Stimulated activated CD4-positive, alpha-beta T cell treated with anti-CD3 and anti-CD28 coated beads, Interleukin-4, amount 100 ng/mL, for 1 hour (primary cell): ENCODE measurements at places on chromosomes 2 and 18.

DNA sequence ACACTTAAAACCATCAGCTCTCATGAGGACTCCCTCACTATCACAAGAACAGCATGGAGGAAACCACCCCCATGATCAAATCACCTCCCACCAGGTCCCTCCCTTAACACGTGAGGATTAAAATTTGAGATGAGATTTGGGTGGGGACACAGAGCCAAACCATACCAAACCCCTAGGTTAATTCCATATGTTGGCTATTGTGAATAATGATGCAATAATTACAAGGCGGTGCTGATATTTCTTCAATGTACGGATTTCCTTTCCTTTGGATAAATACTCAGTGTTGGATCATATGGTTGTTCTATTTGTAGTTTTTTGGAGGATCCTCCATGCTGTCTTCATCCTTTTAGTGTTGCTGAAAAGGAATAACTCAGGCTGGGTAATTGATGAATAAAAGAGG, 652.1 kb upstream of the PKDCC start:
- DNase-seq = no peak

DNA sequence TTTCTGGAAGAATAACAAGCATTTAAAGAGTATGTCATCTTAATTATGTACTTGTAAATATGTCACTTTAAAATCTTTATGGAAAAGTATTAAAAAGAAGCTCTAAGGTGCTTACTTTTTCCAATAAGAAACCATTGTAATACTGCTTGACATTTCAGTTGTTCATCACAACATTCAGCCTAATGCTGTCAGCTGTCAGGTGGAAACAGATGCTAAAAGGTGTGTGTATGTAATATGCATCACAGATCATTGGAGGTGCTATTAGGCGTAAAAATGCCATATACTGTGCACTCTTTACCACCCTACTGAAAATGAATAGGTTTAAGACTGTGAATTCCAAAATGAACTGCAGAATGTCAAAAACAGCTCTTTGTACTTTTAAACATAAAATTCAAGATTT, 40.3 kb downstream of the METTL8 start:
- no peak for DNase-seq

GRCh38 chr2:115389024-115389423, 946.6 kb downstream of the DPP10 start:
- DNase-seq = no peak

GRCh38 chr2:104862058-104862941, 8.4 kb downstream of the POU3F3 start:
- DNase-seq = no peak

DNA sequence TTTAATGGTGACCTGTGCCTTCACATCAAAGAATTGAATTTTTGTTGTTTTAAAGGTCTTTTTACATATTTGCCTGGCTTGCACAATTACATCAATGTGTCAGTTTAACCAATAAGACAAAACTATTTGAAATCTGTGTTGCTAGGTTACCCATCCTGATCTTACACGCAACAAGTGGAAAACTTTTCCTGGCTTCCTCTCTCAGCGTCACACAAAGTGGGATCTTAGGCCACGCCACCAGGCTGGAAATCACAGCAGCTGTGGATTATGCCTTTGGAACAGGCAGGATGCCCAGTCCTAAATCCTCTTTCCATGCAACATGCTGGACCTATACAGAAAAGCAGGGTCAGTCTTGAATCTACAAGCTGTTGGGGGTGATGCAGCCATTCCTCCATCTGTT, 298.2 kb upstream of the HNRNPA3 start:
- no peak for DNase-seq
